NCI-H187 (cell line): ENCODE measurements at places on chromosomes 11 and 22.

GRCh38 chr11:6602096-6602940 is 1.1 kb downstream of the RRP8 start:
- no peak for DNase-seq

DNA sequence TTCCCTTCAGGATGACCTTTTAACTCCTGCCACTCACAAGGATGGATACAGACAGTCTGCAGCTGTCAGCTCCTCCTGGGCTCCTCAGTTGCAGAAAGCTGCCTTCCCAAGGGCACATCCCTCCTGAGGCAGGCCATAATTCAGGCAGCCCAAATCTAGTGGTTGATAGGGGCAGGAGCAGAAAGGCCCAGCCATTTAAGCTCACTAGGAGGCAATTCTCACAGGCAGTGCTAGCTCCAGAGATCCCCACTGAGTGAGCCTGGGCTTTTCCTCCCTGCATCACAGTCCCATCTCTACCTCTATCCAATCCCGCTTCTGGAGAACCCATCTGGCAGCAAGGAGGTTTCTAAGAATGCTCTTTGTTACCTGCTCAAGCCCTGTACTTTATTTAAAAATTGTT is 200.6 kb downstream of the ARHGAP42 start:
- no peak for DNase-seq

- DNase-seq, result no peak
Measured at GRCh38 chr11:130383344-130384211, 44.8 kb downstream of the ADAMTS8 start.

- DNase-seq, result no peak
Measured at GRCh38 chr22:24117942-24118341, 63.3 kb upstream of the SUSD2 start.

DNA sequence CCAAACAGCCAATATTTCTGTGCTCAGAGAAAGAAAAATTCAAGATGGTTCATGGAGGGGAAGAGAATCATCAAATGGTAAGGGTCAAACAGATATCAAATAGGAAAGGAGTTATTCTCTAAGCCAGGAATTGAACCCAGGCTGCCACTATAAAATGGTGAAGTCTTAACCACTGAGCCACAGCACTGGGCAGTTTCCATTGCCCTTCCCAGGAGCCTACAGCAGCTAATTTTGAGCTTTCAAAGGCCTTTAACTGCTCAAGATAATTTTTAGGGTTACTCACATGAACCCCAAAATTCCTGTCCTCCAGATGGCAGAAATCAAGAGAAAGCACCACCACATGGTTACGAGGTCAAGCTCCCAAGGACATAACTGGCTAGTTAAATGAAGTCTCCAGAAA is 176.2 kb downstream of the KIF18A start:
- no peak for DNase-seq
